ENCODE measurements at places on chromosomes 5 and 9.

GRCh38 chr9:111036429-111036789 is 1.9 kb downstream of the LPAR1 start:
- DNase-seq, result no peak

GRCh38 chr9:127035423-127035822 is 87.0 kb downstream of the ANGPTL2 start:
- no peak for DNase-seq

DNA sequence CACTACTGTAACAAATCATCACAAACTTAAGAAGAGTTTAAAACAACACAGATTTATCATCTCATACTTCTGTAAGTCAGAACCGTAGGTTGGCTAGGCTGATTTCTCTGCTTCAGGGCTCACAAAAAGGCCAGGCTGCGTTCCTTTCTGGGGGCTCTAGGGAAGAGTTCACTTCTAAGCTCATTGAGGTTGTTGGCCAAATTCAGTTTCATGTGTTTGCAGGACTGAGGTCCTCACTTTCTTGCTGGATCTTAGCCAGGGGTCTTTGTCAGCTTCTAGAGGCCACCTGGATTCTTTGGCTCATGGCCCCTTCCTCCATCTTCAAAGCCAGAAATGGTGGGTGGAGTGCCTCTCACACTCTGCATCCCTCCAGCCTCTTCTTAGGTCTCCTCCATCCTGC is 76.0 kb downstream of the ACTBL2 start:
- no peak for DNase-seq

- no peak for DNase-seq
Observed at GRCh38 chr5:73028991-73029595, 73.3 kb downstream of the FCHO2 start.

DNA sequence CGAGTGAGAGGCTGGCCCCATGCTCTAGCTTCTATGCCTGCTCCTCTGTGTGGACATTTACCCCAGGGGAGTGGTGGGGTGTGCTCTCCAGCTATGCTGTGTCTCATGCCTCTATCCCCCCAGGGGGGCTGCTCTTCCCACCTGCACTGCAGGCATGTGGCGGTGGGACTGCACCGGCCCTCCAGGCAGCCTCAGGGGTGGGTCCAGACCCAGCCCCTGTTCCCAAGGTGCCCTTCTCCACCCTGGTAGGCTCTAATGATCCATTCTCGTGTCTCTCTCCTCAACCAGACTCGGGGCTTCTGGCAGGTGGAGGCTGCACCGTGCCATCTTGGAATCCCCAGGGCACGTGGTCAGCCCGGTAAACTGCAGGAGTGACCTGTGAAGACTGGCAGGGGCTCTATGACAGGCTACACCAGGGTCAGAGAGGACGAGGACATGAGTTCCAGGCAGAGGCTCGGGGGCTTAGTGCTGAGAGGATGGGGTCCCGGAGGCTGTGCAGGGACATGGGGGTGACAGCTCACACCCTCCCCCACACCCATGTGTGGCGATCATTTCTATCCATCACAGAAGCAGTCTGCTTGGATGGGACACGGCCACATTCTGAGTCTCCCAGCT is 22.7 kb upstream of the COL5A1 start:
- DNase-seq, result no peak

- no peak for DNase-seq
Observed at GRCh38 chr9:83962165-83962564, 17.9 kb downstream of the HNRNPK start.

DNA sequence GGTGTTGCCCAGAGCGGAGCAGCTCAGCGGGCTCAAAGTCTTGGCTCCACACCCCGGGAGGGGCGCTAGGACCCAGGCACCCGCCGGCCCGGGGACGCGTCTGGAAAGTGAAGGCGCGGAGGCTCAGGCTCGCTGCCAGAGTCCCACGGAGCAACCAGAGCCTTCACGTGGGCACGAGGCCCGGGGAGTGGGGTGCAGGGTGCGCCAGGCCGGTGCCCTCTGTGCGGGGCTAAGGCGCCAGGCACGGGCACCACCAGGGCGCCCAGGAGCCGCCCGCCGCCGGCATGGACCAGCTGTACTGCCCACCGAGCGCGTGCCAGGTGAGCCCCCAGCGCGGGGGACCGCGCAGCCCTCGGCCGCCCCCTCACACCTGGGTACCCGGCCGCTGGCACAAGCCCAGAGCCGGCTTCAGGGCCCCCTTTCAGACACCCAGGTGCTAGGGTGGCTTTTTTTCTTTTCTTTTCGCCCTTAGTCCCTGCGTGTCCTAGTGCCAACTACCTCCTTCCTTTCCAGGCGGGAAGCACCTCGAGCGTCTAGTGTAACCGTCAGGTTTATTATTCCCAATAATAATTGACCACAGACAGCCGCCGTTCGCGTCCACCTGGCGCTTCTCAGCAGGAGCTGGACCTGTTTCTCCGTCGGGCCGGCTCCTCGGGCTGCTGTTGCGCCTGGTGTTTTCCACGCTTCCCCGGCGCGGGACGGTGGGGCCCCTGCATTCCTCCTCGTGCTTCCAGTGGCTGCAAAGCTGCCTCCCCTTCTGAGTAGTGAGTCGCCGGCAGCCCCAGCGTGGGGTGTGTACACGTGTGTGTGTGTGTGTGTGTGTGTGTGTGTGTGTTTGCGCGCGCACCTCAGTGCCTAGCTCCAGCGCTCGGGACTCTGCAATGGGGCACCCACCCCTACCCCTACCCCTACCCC is 30.1 kb upstream of the PDE8B start:
- no peak for DNase-seq

GRCh38 chr5:173324115-173325001 is 3.9 kb downstream of the STC2 start:
- DNase-seq, result no peak

- DNase-seq, result no peak
Observed at GRCh38 chr5:112356178-112356956, 62.7 kb downstream of the EPB41L4A start.

DNA sequence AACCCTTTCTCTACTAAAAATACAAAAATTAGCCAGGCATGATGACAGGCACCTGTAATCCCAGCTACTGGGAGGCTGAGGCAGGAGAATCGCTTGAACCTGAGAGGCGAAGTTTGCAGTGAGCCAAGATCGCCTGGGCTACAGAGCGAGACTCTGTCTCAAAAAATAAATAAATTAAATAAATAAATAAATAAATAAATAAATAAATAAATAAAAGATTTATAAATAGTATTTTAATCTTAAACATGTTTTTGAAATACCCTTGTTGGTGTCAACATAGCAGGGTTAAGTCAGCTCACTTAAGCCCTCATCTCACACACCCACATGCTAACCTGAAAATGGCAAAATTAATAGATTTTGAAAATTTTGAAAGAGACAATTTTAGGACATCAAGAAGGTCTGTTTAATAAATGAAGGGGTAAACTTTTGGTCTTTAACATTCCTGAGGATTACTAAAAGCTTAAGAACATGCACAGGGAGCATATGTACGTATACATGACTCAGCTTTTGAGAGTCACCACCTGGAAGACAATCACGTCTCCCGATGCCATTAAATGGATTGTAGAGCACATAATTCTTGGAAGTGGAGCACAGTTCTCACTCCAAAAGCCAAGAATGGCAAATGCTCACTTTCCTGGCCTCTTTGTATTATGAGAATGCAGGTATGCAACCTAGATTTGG is 202.5 kb downstream of the GDNF start:
- no peak for DNase-seq

DNA sequence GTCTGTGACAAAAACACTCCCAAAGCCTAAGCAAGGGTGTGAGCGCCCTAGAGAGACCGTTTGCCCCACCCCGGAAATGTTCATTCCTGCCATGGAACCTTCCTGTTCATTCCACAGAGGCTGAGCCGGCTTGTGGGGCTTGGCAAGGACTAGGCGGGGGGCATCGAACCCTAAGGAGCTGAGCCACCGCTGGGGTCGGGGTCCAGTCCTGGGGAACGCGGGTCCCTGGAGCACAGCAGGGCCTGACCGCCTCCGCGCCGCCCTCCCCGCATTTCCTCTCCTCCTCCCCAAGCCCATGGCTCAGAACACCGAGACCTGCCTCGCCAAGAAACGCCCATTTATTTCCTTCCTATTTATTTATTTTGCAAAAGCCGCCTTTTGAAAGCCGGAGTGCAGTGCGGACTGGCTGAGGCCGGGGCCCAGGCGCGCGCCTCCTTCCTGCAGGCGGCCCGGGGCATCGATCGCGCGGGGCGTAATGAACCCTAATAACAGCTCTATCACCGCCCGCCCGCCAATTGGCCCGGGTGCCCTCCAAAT is 228.9 kb upstream of the IRX4 start:
- no peak for DNase-seq

DNA sequence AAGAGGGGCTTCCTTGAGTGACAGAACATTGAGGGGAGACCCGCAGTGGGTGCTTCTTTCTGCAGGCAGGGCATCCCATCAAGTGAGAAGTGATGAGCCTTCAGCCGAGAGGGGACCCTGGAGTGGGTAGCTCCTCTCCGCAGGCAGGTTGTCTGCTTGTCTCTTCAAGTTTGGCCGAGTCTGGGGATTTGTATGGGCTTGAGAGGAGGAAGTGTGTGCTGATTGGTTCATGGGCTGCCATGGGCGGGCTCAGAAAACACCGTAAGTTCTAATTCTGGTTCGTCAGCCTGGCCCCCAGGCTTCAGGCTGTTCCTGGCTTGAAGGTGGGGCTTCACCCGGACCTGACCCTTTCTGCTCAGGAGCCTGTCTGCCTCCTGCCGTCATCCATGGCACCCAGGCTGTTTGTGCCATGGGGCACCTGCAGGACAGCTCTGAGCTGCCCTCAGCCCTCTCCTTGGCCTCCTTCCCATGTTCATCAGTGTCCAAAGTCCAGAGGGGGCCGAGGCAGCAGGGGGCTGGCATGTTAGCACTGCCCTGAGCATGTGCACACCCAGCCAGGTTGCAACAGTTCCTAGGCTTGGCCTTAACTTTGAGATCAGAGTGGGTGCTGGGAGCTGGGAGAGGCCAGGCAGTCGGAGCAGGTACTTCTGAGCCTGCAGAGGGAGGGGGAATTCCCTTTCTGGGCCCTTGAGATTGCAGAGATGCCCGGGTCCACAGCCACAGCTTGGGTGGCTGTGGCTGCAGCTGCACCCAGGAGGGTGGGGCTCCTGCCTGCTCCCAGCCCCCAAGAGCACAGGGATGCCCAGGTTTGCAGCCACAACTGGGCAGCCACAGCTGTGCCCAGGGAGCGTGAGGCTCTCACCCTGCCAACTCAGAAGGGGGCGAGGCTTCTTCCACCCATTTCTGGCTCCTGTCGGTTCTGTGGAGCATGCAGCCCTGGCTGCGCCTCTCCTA is 13.5 kb upstream of the DHFR start:
- DNase-seq, result no peak

DNA sequence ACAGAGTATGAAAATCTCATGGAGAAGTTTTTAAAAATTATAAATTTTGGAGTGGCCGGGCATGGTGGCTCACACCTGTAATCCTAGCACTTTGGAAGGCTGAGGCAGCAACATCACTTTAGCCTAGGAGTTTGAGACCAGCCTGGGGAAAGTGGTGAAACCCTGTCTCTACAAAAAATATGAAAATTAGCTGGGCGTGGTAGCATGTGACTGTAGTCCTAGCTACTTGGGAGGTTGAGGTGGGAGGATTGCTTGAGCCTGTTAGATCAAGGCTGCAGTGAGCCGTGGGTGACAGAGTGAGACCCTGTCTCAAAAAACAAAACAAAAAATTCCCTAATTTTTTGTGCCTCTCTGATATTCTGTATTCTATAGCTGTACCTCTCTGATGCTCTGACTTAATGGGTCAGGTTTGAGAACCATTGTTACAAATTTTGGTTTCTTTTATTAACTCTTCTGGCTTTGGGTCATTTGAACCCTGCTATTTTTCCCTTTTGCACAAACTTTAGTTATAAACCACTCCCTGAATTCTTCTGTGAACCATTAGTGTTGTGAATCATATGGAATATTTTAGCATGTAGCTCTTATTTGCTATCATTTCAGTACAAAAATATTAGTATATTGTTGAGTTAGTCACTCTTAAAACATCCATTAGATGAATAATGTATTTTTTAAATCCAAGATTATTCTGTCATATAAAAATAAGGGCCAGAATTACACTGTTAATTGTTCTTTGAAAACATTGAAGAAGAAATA is 51.0 kb downstream of the FER start:
- DNase-seq, result no peak

DNA sequence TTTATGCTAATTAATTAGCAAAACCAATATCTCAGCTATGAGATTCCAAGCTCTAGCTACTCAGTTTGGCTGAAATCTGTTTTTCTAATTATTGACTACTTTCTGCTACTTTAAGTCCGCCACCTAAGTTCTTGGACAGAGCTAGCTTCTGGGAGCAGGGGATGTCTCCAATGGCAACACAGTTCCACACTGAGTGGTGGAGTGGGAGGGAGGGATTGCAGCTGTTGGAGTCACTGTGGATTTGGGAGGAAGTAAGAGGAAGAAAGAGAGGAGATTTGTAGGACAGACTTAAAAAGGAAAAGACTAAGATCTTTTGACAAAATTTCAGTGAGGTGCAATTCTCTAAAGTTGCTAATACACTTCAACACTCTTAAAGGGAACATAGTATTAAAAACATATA is 450.8 kb downstream of the NFIB start:
- DNase-seq, result no peak

- DNase-seq, result no peak
Observed at GRCh38 chr5:36575361-36575781, 31.0 kb upstream of the SLC1A3 start.

DNA sequence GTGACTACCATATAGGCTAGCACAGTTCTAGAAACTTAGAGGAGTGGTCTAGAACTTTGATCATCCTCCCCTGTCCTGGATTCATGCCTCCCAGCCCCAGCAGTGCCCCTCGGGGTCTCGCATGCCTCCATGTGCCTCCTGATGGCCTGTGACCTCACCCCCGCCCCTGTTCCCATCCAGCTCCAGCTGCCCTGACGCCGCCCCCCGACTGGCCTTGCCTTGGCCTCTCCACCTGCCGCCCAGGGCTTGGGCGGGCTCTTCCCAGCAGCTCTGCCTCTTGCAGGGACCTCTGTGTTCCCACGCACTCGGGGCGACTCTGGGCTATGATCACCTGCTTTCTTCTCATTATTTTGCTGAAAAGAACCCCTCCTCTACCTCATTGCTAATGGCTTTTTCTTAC is 115.4 kb upstream of the PHYKPL start:
- no peak for DNase-seq

GRCh38 chr9:119436261-119436660 is 67.0 kb upstream of the BRINP1 start:
- DNase-seq, result no peak

- DNase-seq, result no peak
Observed at GRCh38 chr5:30747412-30747811, 446.1 kb upstream of the CDH6 start.

DNA sequence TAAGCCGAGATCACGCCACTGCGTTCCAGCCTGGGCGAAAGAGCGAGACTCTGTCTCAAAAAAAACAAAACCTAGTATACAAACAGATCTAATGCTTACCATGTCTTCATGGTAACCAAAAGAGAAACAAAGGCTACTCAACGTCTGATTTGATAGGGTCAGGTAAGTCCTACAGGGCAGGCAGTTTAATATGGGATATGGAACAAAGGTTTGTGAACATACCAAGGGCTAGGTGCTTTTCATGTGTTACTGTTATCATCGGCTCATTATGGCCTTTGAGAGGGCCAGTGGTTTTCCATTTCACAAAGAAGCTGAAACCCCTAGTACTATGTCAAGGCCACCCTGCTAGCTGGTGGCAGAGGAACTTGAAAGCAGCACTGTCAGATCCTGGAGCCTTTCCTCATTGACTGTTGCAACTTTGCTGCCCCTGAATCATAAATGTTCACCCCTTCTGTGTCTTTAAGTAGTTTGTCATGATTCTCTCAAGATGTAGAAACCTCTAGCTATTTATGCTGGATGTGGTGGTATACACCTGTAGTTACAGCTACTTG is 5.1 kb downstream of the IQGAP2 start:
- DNase-seq, result no peak

GRCh38 chr5:1919750-1920149 is 37.0 kb upstream of the IRX4 start:
- DNase-seq, result no peak

GRCh38 chr5:3265131-3265885 is 330.3 kb upstream of the IRX1 start:
- DNase-seq, result no peak
